ENCODE measurements at places on chromosomes 1 and 21. TPM values are rescaled to one million over a fixed set of nuclear protein-coding genes. Genes with fewer than 3 reads are reported as not detected.

- no peak for DNase-seq
Measured at GRCh38 chr1:89670711-89671110, 37.8 kb downstream of the LRRC8C start.

DNA sequence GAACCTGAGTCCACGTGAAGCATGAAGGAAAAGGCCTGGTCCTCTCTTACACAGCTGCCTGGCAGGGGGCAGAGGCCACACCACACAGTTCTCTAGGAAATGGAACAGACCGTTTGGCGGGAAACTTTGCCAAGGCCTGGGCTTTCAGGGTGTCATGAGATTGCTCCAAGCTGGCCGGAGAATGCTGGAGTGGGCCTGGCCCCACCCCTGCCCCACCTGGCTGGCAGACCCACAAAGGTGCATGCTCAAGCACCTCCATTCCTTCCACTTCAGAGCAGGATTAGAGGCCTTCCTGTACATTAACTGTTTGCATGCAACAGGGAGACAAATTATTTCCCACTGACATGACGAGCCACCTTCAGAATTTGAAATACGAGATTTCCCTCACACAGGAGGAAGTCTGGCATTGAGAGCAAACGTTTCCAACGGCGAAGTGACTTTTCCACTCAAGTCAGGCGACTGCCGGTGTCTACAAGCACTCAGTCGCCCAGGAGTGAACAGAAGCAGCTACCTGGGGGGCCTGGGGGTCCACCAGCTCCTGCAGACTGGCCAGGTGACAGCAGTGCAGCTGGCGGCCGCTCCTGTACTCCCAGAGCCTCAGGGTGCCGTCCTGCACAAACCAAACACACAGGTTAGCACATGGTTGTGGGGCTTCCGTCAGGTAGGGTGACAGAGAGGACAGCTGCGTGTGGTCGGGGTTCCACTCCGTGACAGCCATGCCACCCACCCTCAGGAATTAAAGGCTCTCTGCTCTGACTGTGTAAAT lies 24.0 kb downstream of the WDR4 start:
- no peak for DNase-seq

DNA sequence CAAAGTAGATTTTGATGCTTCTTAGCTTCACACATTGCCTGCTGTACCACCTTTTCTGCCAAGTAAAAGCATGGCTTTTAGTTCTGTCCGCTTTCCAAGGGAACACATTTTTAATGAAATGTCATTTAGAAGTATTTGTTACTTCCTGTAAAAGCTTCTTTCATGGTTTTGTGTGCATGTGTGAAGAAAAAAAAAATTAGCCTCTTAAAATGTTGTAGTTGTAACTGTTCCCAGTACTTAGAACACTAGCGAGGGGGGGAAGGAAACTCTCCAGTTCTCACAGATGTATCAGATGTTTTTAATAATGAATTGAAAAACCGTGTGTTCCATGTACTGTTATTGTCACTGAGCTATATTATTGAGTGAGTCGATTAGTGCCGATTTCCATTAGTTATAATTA lies 568.3 kb upstream of the ADGRL2 start:
- DNase-seq = no peak

Gene LCE1A
- total RNA-seq = not detected

GRCh38 chr1:37811027-37811655 lies 3.1 kb upstream of the YRDC start:
- DNase-seq = peak; percentile 73
